ENCODE measurements at places on chromosomes 6 and 20.

- no peak for DNase-seq
Measured at GRCh38 chr6:27128311-27129094, 119.0 kb upstream of the PRSS16 start.

DNA sequence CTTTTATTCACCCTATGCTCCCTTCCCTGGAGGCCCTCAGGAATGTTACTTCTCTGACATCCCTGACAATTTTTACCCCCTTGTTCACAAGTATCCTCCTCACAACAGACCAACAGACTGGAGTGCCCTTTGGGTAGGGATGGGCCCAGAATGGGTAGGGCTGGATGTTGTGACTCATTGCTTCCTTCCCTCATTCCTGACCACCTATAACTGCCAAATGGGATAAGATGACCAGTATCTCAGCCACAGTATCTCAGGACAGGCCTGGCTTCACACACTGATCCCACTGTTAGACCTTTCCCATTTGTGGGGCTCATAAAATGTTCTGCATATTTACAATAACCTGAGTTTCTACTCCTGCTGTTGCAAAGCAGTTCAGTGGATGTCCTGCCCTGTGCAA is 223.0 kb upstream of the LRFN2 start:
- no peak for DNase-seq

GRCh38 chr6:43912598-43913371 is 142.8 kb downstream of the VEGFA start:
- DNase-seq: no peak

DNA sequence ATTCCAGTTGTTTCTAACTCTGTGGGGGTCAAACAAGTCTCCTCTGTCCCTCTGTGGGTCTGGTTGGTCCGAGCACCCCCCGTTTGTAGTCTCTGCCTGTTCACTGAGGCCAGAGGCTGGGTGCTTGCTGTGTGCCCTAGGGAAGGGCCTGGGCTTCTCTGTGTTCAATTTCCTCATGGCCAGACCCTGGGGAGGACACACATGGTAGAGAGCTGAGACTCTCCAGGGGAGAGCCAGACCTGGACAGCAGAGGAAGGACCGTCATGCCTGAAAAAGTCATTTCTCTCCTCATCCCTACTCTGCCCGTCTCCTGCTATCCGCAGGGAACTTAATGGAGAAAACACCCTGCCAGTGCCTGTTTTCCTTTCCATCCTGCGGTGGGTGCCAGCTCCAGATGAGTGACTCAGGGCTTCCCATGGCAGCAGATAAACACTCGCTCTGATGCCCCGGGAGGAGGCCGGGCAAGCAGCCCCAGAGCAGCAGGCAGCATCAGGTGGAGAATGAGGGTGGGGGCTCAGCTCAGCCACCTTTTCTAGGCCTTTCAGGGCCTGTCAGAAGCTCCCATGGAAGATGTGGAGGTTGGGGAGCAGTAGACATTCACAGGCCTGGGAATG is 51.9 kb downstream of the SNAI1 start:
- no peak for DNase-seq

GRCh38 chr6:195861-196360 is 96.4 kb upstream of the DUSP22 start:
- DNase-seq: peak; percentile 35

DNA sequence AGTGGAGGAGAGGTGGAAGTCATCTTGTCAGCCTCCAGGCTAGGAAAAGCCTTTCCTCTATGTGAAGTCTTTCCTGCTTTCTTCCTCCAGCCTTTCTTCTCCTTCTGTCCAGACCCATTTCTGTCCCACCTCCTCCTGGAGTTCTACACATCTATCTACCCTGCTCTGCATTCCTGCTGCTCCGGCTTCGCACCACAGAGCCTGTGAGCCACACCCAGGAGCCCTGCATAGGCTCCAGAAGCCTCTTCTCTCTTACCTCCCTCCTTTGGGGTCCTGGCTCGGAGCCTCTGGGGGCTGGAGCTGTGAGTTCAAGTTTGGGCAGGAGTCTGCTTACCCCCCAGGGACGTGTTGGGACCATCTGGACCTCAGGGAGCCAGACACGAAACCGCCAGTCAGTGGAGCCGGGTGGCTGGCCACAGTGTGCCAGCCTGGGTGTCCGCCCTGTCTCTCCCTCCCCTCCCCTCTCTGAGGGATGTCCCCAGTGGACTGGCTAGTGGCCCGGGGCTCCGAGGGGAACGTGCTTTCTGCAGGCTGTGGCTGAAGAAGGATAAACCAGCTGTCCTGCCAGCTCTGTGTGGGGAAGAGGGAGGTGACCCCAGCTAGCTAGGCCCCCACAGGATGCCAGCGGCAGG is 99.2 kb downstream of the VEGFA start:
- no peak for DNase-seq

DNA sequence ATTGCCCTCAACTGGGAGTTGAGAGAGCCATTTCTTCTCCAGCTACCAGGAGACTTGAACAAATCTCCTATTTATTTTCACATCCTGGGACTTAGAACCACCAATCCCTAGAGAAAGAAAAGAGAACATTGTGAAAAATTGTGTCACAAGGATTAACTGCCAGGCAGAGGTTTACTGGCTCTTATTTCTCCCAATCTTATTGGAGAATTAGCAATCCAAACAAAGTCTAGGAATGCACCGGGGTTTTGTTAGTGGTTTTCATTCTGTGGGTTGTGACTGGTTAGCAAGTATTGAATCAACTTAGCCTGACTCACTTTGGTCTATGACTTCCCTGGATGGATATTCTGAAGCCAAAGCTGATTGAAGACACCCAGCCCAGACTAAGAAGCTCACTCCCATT is 21.2 kb upstream of the ENPP5 start:
- no peak for DNase-seq

GRCh38 chr20:33531047-33531877 is 41.4 kb downstream of the CBFA2T2 start:
- DNase-seq: no peak

- DNase-seq: no peak
Measured at GRCh38 chr6:135814043-135814442, 37.5 kb upstream of the PDE7B start.

Data from stimulated activated CD4-positive, alpha-beta T cell treated with anti-CD3 and anti-CD28 coated beads, Interleukin-2, amount 100 ng/mL, for 48 hours (primary cell).